ENCODE measurements at places on chromosomes 6 and 20. TPM values are rescaled to one million over a fixed set of nuclear protein-coding genes. Genes with fewer than 3 reads are reported as not detected.

Gene CDH26
- 0.47 TPM for total RNA-seq

Gene ELOVL4
- total RNA-seq: 0.51 TPM

Gene BIRC7
- not detected for total RNA-seq

Gene SNAI1
- 1.5 TPM for total RNA-seq

Gene PPP1R14C
- not detected for total RNA-seq

Gene TFAP2A
- under 0.01 TPM for total RNA-seq

Gene C4B
- 1.2 TPM for total RNA-seq

Gene NKAIN2
- total RNA-seq: not detected

Gene SLC9A8
- 6.6 TPM for total RNA-seq

Gene RAD21L1
- total RNA-seq: not detected

Gene CYP21A2
- total RNA-seq: 0.34 TPM

Gene RBCK1
- 116 TPM for total RNA-seq

Gene EPB41L2
- 200 TPM for total RNA-seq

Gene ILRUN
- total RNA-seq: 62.0 TPM

Gene EBF4
- total RNA-seq: 1.0 TPM

Gene PHACTR3
- total RNA-seq: 1.3 TPM

Gene SOX4
- 73.5 TPM for total RNA-seq

Gene PTPRA
- 37.1 TPM for total RNA-seq

Gene BPIFA1
- not detected for total RNA-seq

Gene ARMC2
- 0.79 TPM for total RNA-seq

Gene SPATA25
- total RNA-seq: 1.0 TPM

Gene HLA-DRA
- not detected for total RNA-seq

Gene C6orf118
- not detected for total RNA-seq

Gene E2F1
- 11.2 TPM for total RNA-seq

Gene LKAAEAR1
- not detected for total RNA-seq

Gene WFDC10B
- total RNA-seq: not detected

Gene GDAP1L1
- not detected for total RNA-seq

Gene BTBD3
- 65.3 TPM for total RNA-seq

Gene LSM2
- total RNA-seq: 36.9 TPM

Gene PAK5
- total RNA-seq: not detected

Gene VGLL2
- total RNA-seq: not detected

Gene ENPP1
- total RNA-seq: 0.98 TPM

Gene MICB
- 29.3 TPM for total RNA-seq

Gene WFDC13
- not detected for total RNA-seq

Gene C20orf144
- total RNA-seq: not detected

Gene DYNLT2
- total RNA-seq: 0.74 TPM

Gene RWDD2A
- 4.4 TPM for total RNA-seq

Gene DUSP15
- 0.34 TPM for total RNA-seq

Gene UNC93A
- not detected for total RNA-seq

Gene SLC32A1
- not detected for total RNA-seq

Gene YWHAB
- total RNA-seq: 137 TPM

Gene KCNK17
- total RNA-seq: not detected

Gene LY6G6C
- total RNA-seq: not detected

Gene BACH2
- 1.3 TPM for total RNA-seq
